Activated T-cell treated with anti-CD3 and anti-CD28 coated beads, Interleukin-2, amount 50 U/mL, for 72 hours (primary cell): ENCODE measurements at places on chromosomes 6 and 20. TPM values are rescaled to one million over a fixed set of nuclear protein-coding genes. Genes with fewer than 3 reads are reported as not detected.

DNA sequence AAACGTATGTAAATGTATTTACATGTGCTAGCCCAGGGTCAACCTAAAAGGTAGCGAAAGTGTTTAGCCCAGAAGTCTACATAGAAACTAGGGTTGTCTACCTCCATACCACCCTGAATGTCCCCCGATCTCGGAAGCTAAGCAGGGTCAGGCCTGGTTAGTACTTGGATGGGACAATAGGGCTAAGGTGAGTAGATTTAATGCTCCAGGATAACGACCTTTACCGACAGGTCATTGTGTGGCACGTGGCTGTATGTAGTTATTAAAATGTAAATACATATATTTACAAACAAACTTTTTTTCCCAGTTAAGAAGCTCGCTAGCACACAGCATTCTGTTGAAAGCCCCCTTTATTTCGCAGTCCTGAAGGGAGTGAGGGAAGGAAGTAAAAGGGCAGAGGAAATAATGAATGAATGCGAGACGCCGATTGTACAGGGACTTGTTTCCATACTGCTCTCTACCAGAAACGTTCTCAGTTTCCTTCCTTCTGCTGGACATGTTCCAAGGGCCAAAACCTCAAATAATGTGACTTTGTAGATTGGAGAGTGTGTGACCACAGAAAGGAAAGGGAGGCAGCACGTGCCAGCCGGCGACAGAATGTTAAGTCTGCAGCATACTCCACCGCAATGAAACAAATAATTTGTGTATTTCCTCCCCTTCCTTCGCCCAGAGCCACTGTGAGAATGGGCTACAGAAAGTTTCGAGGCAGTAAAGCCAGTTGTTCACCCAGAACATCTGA is 612 bp downstream of the ADAT2 start:
- peak; percentile 73 for DNase-seq
- peak overlapping the region; percentile 96 for H3K4me3 ChIP-seq
- peak overlapping the region; percentile 96 for H3K27ac ChIP-seq

Gene ULBP2
- total RNA-seq: 1.00 TPM

DNA sequence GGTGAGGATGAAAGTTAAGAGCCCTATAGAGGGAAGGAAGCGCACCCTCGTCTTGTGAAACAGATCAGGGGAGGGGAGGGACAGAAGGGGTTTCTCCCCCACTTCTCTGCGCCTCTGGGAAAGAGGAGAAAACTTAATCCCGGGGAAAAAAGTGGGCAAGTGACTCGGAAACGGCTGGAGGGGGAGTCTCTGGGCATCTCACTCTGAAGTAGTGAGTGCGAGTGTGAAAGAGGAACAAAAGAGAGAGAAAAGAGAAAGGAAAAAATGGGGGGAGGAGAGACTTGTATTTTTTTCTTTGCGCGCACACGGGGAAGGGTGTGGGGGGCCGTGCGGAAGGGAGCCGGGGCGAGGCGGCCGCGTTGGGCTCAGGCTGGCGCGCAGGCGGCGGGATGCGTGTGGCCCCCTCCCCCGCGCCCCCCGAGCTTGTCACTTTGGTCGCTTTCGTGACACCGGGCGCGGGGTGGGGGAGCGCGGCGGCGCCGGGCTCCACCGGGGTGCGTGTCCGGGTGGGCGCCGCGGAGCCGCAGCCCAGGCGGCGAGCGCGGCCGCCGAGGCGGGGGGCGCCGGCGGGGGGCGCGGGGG is 454 bp downstream of the L3MBTL3 start:
- H3K4me3 ChIP-seq: peak overlapping the region; percentile 100
- peak; percentile 27 for DNase-seq
- no peaks in the 10 kb centered on the region for H3K27me3 ChIP-seq
- H3K27ac ChIP-seq: peak overlapping the region; percentile 94

- H3K4me3 ChIP-seq: peak overlapping the region; percentile 60
- peak overlapping the region; percentile 69 for H3K27ac ChIP-seq
- no peaks in the 10 kb centered on the region for H3K27me3 ChIP-seq
- peaks cover 59% of the 10 kb centered on the region for H3K4me1 ChIP-seq
Measured at GRCh38 chr6:111427341-111428116, 55.5 kb downstream of the REV3L start.

GRCh38 chr20:6769903-6770785 is 2.7 kb downstream of the BMP2 start:
- no peak overlapping the region for H3K4me3 ChIP-seq
- H3K27me3 ChIP-seq: peaks cover 32% of the 10 kb centered on the region
- no peak overlapping the region for H3K27ac ChIP-seq

DNA sequence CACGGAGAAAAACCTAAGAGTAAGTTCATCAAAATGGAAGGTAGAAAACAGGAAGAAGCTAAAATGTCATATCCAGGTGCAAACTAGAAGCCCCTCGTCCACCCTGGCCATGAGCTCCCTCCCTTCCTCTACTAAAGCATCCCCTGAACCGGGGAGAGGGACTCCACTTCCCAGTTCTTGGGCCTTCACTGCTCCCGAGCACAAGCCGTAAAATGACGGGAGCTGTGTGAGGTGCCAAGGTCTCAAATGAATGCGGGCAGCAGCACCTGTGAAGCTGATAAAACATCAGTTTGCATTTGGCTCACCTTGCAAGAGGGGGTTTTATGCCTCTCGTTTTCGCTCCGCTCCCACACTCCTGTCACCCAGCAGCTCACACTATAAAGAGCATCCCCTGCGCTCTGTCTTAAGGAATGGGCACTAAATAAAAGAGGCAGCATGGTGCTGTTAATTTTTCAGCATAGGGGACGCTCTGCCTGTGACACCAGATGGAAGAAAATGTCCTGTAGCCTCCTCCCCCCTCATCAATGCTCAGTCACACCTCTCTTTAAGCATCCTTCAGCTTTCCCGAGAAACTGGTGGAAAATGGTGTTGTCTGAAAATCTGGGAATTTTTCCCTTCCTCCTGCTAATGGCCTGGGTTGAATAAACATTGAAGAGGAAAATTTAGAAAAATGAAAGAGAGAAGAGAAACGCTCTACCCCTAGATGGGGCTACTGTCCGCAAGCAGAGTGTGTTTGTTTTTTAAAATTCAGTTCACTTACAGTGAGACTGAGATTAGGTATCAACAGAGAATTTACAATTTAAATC is 563.0 kb upstream of the AGPAT4 start:
- H3K36me3 ChIP-seq: no peaks in the 10 kb centered on the region
- H3K4me3 ChIP-seq: no peak overlapping the region

Gene MATN4
- 5.1 TPM for total RNA-seq

DNA sequence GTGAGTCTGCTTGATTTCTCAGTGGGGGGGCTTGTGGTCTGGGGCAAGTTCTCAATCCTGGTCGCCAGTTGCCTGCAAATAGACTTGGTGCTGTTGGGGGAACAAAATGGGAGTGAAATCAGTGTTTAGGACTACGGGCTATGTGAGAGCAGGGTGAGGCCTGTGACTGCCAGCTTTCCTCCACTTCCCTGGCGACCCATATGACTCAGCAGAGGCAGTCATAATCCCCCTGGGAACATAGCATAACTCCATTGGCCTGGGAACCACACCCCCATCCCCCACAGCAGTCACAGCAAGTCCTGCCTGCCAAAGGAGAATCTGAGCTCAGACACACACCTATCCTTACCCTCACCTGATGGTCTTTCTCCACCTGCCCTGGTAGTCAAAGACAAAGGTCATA is 387.9 kb downstream of the LMBRD1 start:
- H3K4me1 ChIP-seq: no peaks in the 10 kb centered on the region
- no peak overlapping the region for H3K27ac ChIP-seq
- H3K36me3 ChIP-seq: no peaks in the 10 kb centered on the region
- H3K27me3 ChIP-seq: no peaks in the 10 kb centered on the region
- DNase-seq: no peak

DNA sequence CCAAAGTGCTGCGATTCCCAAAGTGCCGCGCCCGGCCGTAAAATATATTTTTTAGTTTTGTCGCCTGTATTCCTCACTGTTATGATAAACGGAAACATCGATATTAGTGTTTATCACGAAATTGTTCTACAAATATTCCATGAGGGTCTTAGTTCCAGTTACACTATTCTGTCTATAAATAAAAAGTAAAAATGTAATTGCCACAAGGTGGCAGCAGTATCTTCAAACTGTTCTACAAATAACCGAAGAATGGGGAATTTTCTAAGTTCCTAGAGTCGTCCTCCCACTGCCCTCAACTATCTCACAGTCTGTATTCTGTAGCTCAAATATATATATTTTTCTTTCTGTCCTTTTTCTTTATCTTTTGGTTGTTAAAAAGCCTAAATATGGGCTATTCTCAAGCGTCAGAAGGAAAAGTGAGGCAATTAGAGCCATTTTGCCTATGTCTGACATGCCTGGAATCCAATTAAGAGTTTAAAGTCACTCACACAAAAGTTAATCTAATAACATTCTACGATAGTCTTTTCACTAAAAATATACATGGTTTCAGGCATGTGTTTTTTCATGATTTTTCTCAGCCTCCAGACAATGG is 14.2 kb upstream of the FAM162B start:
- no peaks in the 10 kb centered on the region for H3K36me3 ChIP-seq
- H3K4me3 ChIP-seq: no peak overlapping the region
- no peaks in the 10 kb centered on the region for H3K4me1 ChIP-seq

DNA sequence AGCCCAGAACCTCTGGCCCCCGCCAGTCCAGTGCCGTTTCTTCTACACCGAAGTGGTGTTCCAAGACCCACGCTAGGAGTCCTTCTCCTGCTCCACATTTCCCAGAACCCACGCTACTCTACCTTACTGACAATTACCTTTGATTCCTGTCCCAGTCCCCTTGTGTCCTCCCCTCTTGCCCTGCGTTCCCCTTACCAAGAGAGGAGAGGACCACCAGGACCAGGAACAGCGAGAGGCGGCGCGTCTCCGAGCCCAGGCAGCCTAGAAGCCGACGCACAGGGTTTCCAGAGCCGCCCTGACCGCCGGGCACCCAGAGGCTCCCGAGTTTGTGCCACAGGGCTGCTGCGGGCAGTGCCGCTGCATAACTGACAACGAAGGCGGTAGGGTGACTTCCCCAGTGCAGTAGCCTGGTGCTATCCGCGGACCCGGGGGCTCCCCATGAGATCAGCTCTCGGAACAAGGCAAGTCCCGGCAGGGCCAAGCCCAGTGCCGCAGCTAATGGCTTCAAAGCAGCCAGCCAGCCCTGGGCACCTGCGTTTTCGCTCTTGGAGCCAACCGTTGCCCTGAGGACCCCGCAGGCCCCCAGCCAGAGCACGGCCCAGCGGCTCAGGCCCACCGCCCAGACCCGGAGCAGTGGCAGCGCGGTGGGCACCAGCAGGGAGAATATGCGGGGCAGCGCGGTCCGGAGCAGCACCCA is 512 bp downstream of the TAP1 start:
- peaks cover 74% of the 10 kb centered on the region for H3K4me1 ChIP-seq
- H3K36me3 ChIP-seq: peaks cover 64% of the 10 kb centered on the region
- peak; percentile 84 for DNase-seq
- no peaks in the 10 kb centered on the region for H3K27me3 ChIP-seq

GRCh38 chr20:35192118-35192872 is 20.4 kb downstream of the PROCR start:
- no peaks in the 10 kb centered on the region for H3K4me1 ChIP-seq
- H3K27me3 ChIP-seq: no peaks in the 10 kb centered on the region
- peaks cover 4% of the 10 kb centered on the region for H3K36me3 ChIP-seq
- no peak overlapping the region for H3K4me3 ChIP-seq
- no peak for DNase-seq

- no peak overlapping the region for H3K4me3 ChIP-seq
- no peak for DNase-seq
Measured at GRCh38 chr6:71364889-71365542, 76.4 kb downstream of the OGFRL1 start.

GRCh38 chr6:93418033-93418407 is 1.3 kb downstream of the EPHA7 start:
- peak overlapping the region; percentile 58 for H3K4me3 ChIP-seq
- no peak overlapping the region for H3K27ac ChIP-seq
- peaks cover 4% of the 10 kb centered on the region for H3K36me3 ChIP-seq

Gene SLC22A3
- not detected for total RNA-seq

- H3K27me3 ChIP-seq: no peaks in the 10 kb centered on the region
- DNase-seq: no peak
- no peak overlapping the region for H3K4me3 ChIP-seq
- H3K36me3 ChIP-seq: peaks cover 12% of the 10 kb centered on the region
Measured at GRCh38 chr6:43604174-43604573, 24.9 kb downstream of the GTPBP2 start.

Gene HTR1E
- not detected for total RNA-seq

Gene OR2J3
- total RNA-seq: not detected

DNA sequence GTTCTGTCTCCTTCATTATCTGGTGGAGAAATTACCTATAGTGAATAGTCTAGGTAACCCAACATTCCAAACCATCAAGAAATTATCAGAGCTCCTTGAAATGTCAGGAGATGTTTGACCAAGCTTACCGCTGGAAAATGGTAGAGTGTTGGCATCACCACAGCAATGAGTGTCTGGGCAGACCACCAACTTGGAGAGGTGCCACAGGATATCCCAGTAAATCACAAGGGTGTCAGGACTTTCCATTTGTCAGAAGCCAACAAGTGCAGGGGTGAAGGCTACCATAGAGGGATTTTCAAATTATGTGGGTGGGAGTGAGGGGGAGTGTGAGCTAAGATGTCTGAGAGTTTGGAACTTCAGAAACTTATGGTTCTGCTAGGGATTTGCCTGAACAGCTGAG is 73.2 kb downstream of the VGLL2 start:
- H3K4me3 ChIP-seq: no peak overlapping the region
- DNase-seq: no peak
- peaks cover 32% of the 10 kb centered on the region for H3K27me3 ChIP-seq

Gene SLC17A1
- total RNA-seq: not detected

Gene IL20RA
- total RNA-seq: not detected

DNA sequence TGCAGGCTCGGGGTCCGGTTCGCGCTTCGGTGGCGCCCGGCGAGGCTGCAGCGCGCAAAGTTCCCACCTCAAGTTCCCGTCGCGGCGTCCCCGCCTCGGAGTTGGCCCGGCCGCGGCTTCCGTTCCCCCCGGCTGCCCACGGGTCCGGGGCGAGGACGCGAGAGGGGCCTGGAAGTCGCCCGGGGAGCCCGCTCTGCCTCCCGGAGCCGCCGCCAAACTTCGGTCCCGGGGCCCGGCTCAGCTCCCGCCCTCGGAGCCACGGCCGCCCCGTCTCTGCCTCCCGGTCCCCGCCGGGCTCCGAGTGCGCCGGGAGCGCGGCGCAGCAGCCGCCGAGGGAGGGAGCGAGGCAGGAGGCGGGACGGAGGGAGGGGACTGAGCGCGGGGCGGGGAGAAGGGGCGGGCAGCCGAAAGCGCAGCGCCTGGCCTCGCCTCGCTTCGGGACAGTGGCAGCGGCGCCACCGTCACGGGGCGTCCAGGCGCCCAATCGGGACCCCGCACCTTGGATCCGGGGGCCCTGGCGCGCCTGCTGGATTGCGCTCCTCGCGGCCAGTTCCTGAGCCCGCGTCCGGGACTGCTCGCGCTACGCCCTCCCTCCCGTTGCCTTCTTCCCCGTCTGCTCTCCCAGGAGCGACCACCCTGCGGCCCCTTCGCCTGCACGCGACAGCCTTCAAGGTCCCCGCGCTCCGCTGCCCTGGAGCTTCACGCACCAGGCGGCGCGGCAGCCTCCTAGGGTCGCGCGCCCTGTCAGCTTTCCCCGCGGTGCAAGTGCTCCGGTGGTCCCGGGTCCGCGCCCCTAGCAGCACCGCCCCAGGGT is at the start of gene KCNG1:
Gene KCNG1 (minus strand): TSS at position 305 of the 814 bp plus-strand sequence. CDS start 12,769 bp downstream, outside the sequence.
- peak; percentile 69 for DNase-seq
- peak within 1 kb of the TSS; percentile 72 for H3K4me3 ChIP-seq
- no peak within 1 kb of the TSS for H3K27ac ChIP-seq
- peaks cover 13% of the 10 kb centered on the region for H3K4me1 ChIP-seq
